ENCODE measurements at places on chromosomes 7 and 10. TPM values are rescaled to one million over a fixed set of nuclear protein-coding genes. Genes with fewer than 3 reads are reported as not detected.

DNA sequence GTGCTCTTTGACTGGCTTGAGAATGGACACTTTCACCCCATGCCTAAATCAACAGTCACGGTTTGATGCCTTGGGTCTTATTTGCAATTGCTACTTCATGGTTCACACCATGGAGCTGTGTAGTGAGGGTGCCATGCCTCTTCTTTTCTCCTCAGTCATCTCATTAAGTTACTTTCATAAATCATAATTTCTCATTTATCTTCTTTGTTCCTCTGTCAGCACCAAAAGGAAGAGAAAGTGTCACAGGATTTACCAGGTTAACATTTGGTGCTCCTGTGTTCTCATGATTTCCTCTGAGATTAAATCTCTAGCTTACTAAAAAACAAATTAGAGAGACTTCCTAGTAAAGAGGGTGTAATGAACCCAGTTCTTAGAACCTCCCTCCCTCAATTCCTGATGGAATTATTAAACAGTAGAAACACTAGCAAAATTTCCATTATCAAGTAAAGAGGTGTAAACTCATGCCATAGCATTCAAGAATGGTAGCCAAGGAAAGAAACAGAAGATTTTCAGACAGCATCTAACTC lies 75.7 kb downstream of the RAMP3 start:
- DNase-seq, result no peak

DNA sequence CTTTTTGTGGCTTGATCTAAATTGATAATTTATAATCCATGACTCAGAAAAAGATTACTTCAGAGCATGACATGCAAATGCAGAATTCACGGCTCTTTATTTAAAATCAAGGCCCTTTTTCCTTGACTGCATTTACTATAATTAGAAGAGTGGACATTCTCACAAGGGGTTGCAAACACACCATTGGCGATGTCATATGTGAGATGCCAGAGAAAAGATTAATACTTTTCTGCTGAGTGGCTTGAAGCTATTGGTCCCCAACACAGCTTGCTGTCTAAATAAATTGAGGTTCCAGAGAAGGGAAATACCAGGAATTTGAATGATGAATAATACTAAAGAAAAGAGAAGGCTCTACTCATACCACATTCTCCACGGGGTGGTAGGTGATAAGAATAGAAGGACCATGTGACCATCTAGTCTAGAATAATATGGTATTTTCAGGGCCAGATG lies 78.7 kb upstream of the ARID5B start:
- no peak for DNase-seq

DNA sequence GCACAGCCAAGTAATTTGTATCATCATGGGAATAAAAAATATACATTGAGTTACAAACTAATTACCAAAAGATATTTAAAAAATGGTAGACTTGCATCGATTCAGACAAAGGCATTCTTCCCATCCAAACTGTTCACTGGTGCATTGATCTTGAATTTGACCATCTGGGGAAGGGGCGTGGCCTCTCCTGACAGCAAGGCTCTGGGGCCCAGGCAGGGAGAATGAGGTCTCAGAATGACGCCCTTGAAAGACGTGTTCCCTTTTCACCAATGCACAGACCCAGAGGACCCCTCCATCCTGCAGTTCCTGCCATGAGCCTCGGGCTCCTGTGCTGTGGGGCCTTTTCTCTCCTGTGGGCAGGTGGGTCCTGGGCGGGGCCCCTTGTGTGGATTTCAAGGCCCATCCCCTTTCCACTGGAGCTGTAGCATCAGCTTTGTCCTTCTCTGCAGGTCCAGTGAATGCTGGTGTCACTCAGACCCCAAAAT lies 91.1 kb upstream of the PRSS58 start:
- DNase-seq, result no peak

- no peak for DNase-seq
Observed at GRCh38 chr7:88300401-88300945, 6.2 kb downstream of the STEAP4 start.

Gene ATP6V0A4
- total RNA-seq, result not detected

DNA sequence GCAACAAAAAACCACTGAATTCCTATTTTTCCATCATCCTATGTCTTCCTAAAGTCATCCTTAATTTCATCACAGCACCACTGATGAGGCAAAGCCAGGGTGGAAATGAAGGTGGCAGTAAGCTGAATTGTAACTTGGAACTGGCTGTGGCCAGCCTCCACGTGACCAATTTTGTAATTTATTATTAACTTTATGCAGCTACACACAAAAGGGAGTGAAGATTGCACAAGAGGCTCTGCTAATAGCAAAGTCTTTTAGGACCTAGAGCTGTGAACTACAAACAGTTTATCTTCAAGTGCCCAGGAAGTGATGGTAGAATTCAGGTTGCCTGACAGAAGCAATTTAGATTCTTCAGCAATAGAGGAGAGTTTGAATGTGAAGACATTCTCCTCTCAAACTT lies 176.4 kb downstream of the CCDC71L start:
- DNase-seq, result no peak

Gene DNAJB9
- total RNA-seq, result 7.5 TPM

Gene IGFBP3
- total RNA-seq, result 763 TPM

- no peak for DNase-seq
Observed at GRCh38 chr7:21568762-21569161, 25.9 kb downstream of the DNAH11 start.
